ENCODE measurements at places on chromosomes 13 and 19. TPM values are rescaled to one million over a fixed set of nuclear protein-coding genes. Genes with fewer than 3 reads are reported as not detected.
A peak's percentile ranks its signal among the peaks of the same experiment; 100 is the strongest.

The SIGLEC11 gene
- not detected for total RNA-seq

The TMEM145 gene
- total RNA-seq = 4.9 TPM

The SRRM5 gene
- 0.46 TPM for total RNA-seq

The SLC44A2 gene
- total RNA-seq = 88.5 TPM

DNA sequence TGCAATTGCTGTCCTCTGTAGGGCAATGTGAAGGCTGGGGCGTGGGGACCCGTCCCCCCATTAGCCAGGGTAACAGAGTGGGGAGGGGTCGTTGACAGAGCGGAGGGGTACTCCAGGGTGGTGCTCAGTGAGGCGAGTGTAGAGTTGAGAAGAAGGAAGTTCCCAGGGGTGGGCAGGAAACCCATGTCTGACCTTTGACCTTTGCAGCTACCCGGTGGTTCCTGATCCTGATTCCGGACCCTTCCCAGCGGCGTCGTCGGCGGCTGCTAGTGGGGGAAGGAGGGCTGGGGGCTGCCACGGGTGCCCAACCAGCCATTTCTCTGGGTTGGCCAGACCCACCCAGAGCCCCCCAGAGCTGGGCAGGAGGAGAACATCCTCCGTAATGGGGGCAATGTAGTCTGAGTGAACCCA, 2.1 kb upstream of the PLVAP start:
- no peak for DNase-seq

DNA sequence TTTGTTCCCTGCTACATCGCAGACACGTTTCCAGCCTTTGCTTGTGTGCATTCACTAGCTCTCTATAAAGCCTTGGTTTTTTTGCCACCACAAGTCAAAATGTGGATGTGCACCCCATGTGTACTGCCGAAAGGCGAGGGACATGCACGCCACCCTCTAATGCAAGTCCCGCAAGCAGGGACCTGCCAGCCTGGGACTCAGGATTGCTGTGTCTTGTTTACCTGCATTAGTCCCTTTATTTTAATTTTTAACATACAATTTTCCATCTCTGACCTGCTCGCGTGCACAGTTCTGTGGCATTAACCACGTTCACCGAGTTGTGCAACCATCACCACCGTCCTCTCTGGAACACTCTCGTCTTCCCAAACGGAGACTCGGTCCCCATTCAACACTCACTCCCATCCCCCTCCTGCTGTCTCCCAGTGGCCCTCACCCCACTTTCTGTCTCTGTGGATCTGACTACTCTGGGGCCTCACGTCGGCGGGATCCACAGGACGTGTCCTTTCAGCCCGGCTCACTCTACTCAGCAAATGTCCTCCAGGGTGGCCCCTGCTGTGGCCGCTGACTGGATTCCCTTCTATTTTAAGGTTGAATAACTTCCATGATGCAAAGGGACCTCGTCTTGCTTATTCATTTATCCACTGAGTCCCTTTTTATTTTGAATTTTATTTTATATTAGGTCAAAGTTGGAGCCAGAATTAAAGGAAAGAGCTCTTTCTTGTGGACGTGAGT, 58.4 kb downstream of the RASA3 start:
- no peak for DNase-seq

DNA sequence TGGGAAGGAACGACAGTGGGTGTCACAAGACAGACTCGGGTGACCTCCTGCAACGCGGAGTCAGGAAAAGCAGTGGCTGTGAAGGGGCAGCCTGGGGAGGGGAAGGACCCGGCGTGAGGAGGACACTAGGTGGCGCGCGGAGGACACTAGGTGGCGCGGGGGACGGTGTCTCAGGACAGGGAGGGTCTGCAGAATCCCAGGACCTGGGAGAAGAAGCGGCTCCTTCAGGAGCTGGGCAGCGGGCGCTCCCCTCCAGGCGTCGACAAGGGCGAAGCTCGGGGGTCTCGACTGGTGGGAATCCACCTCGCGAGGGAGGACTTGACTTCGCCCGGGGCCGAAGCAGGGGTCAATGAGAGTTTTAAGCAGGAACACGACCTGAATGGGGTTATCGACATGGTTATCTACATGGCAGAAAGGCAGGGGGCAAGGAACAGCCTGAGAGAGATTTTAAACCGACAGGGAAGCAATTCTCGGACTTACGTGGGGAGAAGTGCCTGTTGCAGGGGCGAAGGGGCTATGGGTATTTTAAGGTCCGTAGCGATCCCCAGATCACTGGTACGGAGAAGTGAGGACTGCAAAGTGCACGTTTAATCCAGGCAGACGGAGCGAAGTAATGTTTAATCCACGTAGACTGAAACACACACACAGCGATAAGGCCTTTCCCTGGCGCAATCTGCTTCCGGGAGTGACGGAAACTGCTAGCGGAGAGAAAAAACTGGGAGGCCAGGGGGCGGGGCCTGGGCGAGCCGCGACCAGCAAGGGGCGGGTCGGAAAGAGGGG, at the start of gene ZNF616:
TSS of gene ZNF616 (minus strand) at position 687 of the 780 bp plus-strand sequence. CDS start 9,426 bp downstream, outside the sequence.
- DNase-seq = peak; percentile 43

DNA sequence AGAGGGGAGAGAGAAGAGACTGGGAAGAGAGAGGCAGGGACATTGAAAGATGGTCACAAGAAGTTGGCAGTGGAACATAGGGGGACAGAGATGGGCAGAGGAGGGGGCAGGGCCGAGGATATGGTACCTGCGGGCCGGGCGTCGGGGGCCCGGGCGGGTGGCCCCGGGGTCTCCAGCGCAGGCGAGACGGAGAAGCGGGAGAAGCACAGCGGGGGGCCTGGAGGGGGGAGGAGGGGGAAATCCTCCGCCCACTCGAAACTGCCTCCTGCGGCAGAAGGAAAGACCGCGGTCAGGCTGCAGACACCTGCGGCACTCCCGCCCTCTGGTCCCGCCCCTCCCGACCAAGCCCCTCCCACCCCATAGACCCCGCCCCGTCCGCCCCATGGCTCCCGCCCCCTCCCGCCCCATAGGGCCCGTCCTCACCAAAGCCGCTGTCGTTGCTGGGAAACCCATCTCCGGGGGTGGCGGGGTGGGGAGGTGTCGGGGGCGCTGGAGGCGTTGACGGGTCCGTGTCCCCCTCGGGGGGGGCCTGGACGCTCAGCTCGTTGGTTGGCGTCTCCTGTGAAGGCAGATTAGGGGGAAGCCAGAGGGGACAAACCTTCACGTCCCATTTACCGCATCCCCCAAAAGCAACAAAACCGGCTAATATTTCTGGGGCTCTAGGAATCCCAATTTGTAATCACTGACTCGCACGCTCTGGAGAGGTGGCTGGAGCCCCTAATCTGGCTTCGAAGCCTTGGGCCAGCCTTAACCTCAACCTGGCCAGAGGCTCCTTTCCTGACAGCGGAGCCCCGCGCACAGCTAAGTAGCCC, 20.4 kb downstream of the LMTK3 start:
- no peak for DNase-seq

DNA sequence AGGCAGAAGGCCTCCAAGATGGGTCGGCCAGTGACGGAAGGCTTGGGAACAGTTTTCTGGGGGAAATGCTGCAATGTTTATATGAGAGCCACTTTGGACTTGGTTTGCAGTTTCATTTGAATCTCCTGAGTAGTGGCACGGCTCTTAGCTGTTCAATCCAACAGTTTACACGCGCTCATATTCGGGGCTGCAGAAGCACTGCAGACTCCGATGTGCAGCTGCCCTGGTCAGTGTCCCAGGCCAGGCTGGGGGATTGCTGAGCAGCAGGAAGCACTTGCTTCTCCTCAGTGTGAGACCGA, 31.7 kb downstream of the CEBPG start:
- DNase-seq = no peak

DNA sequence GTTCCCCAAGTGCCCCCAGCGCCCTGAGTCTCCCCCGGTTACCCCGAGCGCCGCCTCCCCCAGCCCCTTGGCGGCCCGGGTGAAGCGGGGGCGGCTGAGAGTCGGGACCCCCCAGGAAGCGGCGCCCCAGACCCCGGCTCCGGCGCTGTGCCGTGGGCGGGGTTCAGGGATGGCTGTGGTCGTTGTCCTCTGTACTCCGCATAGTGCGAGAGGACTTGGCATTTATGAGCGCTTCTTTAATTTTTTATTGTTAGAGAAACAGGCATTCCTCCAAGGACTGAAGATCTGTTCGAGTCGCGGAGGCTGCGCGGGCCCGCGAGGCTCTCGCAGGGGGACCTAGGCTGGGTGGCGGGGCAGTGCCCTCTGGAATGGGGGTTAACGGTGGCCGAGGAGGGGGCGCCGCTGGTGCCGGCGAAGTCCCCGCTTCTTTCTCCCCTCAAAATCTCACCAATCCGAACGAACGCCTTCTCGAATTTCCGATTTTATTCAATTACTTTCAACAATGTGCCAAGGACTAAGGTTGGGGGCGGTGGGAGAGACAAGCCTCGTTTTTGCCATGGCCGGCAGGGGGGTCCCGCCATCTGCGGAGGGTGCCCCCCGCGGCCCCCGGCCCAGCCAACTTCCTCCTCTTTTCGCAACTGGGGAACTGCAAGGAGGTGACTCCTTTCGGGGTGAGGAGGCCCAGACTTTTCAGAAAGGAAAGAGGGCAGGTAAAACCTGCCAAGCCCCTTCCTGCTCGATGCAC, 596 bp upstream of the GJB2 start:
- DNase-seq = no peak

DNA sequence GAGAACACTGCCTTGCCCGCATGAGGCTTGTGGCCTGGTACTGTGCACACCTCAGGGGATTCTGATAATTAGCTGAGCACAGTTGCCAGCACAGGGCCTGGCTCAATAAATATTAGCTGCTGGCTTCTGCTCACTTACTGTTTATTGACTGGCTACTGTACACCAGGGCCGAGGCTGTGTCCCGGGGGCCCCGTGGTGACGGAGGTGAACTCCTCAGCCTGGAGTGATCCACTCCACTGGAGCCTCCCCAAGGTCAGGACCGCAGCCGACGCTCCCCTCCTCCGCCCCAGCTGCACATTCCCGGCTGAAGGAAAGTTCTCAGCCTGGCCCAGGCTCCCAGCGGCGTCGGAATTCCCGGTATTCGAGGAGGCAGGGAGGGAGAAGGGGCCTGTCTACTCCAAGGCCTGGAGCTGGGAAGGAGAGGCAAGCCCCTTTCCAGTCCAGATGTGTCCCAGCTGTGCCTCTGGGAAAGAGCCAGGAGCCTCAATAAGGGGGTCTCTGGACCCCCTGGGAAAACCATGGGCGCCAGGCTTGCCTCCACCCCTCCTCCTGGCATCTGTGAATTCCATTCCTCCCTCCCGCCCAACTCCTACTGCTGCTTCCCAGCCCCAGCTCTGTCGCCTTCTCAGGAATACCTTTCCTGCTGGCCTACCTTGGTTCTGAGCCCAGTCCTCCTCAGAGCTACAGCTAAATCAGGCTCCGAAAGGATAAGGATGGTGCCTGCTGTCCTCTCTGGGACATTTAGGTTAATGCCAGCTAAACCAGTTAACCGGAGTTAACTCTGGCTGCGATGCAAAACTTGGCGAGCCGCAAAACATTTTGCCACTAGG, 7.3 kb downstream of the RPS16 start:
- DNase-seq = peak; percentile 74

GRCh38 chr13:87677496-87678371, 6.6 kb downstream of the SLITRK5 start:
- no peak for DNase-seq

GRCh38 chr19:7529246-7529600, 6.3 kb upstream of the PNPLA6 start:
- no peak for DNase-seq

DNA sequence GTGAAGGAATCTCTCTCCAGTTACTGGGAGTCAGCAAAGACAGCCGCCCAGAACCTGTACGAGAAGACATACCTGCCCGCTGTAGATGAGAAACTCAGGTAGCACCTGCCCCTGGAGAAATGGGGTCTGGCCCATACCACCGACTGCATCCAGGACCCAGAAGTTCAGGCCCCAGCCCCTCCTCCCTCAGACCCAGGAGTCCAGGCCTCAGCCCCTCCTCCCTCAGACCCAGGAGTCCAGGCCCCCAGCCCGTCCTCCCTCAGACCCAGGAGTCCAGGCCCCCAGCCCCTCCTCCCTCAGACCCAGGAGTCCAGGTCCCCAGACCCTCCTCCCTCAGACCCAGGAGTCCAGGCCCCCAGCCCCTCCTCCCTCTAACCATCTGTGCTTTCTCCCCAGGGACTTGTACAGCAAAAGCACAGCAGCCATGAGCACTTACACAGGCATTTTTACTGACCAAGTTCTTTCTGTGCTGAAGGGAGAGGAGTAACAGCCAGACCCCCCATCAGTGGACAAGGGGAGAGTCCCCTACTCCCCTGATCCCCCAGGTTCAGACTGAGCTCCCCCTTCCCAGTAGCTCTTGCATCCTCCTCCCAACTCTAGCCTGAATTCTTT, 3.0 kb downstream of the APOC2 start:
- no peak for DNase-seq

Measured in kidney epithelial cell (primary cell).